ENCODE measurements at places on chromosomes 7 and 10.
A peak's percentile ranks its signal among the peaks of the same experiment; 100 is the strongest.

DNA sequence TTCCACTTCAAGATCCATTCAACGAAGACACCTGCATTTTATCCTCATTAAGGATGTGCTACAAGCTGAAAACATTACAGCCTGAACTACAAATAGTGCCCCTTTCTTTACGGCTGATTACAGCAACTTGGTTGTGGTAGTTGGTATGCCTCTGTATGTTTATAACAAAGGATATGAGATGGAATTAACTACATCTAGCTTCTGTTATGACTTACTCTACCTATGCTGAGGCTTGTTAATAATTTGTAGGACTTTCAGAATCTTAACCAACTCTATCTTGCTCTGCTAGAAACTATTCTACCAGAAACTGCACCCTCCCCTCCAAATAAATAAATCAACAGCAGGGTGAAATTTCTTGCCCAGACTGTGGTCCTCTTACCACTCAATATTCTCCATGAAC, 448.1 kb downstream of the GRM8 start:
- no peak for DNase-seq

- DNase-seq: no peak
Measured at GRCh38 chr10:122986335-122986734, 6.1 kb downstream of the PSTK start.

DNA sequence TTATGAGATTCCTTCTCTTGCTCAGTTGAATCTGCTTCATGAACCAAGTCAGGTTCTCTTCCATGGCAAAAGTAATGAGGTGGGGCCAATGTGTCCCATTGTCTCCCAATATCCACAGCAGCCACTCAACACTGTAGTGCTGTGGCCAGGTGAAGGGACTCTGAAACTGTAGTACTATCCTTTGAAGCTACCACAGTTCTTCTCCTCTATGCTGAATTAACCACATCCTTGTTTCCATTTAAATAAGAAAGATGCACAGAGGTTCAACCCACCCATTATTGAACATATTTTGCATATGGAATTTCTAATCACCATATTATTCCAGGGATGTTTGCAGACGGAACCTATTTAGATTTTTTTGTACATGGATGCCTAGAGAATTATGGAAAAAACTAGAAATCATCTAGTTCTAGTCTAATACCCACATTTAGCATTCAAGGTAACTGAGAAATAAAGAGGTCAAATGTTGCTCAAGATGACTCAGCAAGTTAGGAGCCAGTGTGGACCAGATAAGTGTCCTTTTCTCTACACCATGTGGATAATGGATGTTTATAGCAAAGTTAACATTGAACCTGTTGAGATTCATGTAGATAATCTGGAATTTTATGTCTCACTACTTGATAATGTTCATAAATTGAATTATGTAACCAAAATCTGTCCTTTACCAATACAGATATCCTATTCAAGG, 64.5 kb downstream of the LRRTM3 start:
- no peak for DNase-seq

DNA sequence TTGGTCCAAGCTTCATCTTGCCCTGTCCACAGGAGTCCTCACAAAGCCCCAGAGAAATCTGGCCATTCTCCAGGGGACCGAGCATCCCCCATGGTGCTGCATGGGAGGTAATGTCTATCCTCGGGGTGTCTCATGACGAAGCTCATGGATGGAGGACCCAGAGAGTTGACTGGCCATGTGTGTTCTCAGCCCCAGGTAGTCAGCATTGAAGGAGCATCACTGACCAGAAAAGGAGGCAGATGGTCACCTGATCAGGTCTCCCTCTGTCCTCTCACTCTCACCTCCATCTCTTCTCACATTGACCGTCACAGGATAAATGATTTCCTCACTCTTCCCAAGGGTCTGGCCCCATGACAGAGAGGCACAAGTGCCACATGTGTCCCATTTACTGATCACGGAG, 33.4 kb upstream of the GDF10 start:
- no peak for DNase-seq

DNA sequence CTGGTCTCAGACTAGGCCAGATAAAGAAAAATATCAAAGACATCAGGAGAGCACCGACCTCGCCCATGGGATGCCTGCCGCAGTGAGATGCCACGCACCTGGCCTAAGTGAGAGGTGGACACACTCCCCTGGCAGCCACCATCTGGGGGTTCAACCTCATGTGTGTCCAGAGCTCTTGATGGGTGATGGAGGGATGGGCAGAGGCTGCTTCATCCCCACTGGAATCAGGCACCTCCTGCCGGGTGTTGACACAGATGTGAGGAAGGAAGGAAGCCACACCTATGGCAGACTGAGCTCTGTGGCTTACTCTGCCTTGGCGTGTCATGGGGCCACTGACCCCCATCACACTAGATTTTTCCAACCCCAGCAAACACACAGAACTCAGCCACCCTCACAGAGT, 11.4 kb downstream of the ZNF488 start:
- DNase-seq: no peak

DNA sequence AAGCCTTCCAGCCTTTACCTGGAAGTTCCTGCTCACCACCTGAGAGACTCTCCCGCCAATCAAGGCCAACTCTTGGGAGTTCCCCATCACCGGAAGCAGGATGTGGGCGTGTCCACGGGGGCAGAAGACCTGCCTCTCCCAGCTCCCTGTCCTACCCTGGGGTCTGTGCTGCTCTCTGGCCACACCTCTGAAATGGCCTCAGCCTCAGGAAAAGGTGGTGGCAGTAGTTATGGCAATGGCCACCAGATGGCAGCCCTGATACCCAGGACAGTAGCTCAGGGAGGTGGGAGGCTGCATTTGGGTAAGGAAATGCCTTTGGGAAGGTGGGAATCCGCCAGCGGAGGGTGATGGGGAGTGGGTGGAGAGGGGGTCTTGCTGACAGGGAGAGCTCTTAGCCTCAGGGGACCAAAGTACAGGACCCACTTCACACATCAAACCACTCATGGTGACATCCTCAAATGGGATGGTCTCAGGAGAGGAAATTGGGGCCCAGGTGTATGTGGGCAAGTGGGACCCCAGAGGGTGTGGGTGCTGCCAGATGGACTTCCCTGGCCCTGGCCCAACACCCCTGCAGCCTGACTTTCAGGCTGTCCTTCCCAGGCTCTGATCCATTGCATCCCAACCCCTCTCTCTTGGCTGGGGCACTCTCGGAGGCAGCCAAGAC, 33.9 kb downstream of the KAZALD1 start:
- DNase-seq: peak; percentile 98

GRCh38 chr7:82818171-82818570, 344.5 kb downstream of the PCLO start:
- DNase-seq: no peak

GRCh38 chr7:87075671-87076404, 16.4 kb upstream of the ELAPOR2 start:
- no peak for DNase-seq

DNA sequence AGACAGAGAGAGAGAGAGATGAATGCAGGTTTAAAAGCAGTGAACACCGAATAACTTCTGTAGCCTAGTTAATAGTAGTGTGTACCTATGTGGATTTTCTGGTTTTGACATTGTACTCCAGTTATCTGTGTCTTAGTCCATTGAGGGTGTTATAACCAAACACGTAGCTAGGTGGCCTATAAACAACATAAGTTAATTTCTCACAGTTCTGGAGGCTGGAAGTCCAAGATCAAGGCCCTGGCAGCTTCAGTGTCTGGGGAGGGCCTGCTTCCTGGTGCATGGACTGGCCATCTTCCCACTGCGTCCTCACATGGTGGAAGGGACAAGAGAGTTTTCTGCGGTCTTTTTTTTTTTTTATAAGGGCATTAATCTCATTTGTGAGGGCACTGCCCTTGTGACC, 23.5 kb downstream of the AOC1 start:
- no peak for DNase-seq

DNA sequence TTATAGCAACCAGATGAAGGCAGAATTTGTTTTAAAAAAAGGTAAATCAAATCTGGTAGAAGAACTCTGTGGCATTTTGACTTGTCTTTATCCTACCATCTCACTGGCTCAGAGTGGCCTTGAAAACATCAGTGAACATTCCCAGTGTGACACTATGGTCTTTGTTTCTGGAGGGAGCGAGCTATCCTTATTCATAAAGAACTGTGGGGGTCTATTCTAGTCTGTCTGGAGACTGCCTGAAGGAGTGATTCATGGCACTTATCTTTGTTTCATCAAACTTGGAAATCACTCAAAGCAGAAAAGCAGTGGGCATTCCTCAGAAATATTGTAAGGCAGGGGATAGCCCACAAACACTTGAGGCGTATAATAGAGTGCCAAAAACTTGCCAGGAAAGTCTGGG, 719.1 kb downstream of the PCDH15 start:
- no peak for DNase-seq

- DNase-seq: no peak
Measured at GRCh38 chr7:97697396-97697795, 34.5 kb upstream of the TAC1 start.

DNA sequence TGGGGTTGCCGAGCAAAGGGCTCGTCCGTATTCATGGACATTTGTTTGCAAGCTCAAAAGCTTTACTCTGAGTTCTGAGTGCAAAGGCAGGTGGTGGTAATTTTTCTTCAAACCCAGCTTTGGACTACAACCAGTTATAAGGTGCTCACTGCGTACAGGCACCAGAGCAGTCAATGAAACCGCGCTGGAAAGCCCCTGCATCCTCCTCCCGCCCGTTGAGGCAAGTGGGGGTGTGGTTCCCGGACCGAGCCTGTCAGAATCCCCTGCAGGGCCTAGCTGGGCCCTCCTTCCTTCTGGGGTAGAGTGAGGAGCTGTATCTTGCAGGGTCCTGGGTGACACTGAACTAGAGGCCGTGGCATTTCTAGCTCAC, 22.3 kb downstream of the AMZ1 start:
- no peak for DNase-seq

DNA sequence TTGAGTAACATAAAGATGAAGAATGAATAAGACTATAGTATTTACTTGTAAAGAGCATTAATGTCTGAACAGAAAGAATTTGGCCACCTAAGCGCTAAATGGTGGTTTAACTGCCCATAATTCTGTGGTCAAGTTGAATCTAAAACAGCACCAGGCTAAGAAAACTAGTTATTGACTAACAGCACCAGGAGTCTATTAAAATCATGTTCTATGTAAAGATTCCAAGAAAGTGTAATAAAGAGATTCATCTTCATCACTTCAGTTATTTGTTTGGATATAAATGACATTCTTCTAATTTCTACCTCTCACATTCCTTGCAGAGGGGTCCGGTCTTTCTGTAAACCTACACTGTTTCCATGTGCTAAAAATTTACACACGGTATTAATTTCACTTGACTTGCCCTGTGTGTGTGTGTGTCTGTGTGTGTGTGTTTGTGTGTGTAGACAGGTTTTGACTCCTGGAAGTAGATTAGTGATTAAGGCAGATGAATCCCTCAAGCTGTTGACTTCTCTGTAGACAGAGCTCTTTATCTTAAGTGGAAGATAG, 84.4 kb downstream of the KLF6 start:
- DNase-seq: no peak

DNA sequence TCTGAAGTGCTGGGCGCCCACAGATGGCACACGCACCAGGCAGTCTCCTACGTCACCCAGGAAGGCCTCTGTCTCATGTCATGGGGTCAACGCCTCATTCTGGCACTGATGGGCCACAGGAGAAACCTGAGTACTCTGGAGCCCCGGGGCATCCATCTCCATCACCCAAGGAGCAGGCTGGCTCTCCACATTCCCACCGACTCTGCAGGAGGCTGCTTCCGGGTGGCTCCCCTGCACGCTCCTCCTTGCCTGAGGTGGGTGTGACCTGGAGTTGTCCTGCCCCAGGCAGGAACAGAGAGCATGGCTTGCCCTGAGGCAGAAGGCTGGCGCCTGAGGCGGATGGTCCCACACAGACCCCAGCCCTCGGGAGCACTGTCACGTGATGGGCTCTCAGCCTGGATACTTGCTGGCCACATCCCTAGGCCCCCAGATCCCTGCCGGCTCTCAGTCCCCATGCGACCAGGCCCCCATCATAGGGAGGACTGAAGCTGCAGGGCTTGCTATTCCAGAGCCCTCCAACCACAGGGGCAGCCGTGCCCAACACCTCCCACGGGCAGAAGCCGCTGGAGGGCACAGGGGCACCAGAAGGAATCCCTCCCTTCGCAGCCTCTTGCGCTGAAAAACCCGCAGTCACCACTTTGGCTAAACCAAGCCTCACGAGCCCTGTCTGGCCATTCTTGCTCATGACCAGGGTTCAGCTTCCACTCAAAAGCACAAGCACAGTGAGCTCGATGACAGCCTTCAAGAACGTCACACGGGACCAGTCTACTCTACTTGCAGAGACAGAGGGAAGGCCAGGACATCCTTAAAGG, 80.7 kb downstream of the MAD1L1 start:
- no peak for DNase-seq

DNA sequence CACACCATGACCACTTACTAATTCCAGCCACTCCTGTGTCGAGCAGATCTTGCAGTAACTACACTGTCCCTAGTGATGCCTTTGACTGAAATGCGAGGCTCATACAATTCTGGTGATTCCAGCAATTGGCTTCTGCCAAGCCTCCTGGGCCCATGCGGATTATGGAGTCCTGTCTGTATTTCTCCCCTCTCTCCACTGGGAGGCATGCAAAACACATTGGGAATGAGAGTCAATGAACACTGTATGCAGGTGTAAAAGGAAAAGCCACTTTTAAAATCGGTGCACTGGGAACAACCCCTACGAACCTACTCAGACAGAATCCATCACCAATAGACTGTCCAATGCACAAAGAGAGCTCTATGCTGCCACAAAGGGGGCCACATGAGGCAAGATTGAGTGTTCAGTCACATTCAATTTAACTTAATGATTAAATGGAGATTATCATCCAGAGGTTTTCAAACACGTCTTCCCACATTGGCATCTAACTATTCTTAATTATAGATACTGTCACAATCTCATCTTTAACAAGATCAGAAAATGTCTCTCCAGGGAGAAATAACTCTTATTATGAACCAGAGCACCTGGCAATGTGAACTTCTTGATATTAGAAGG, 550.6 kb downstream of the GLRX3 start:
- no peak for DNase-seq

- DNase-seq: no peak
Measured at GRCh38 chr7:156620291-156620675, 20.3 kb upstream of the RNF32 start.

DNA sequence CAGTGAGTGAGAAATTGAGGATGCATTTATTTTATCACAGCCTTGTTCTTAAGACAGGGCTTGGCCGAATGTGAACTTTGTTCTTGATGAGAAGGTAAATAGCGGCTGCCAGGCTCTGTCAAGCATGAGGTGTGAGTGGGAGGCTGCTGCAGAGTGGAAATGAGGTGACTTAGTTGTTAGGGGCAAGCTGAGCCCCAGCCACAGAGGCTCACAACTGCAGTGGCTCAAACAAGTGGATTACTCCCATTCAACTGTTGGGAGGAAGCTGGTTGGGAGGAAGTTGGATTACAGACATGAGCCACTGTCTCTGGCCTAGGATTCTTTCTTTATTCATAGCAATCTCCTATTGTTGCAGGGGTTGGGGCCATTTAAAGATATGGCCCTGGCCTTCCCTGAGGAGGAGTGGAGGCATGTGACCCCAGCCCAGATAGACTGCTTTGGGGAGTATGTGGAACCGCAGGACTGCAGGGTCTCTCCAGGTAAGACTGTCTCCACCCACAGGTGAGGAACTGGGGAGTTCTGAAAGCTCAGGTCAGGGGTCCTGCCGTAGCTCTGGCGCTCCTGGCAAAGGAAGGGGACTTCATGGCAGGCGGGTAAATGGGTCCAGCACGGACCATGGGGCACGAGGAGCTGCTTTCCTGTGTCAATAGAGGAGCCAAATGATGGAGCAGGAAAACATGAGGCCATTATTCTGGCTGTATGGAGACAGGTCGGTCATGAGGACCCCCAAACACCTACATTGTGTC, 7.1 kb downstream of the ZSCAN25 start:
- no peak for DNase-seq

All from iPS DF 6.9 (cell line).